ENCODE measurements at places on chromosomes 4 and X. TPM values are rescaled to one million over a fixed set of nuclear protein-coding genes. Genes with fewer than 3 reads are reported as not detected.

GRCh38 chr4:22712529-22712928 lies 19.8 kb downstream of the GBA3 start:
- DNase-seq = no peak

UTP3 gene
- 25.4 TPM for total RNA-seq

- DNase-seq = no peak
Observed at GRCh38 chr4:143424276-143424675, 87.6 kb downstream of the GAB1 start.

GRCh38 chr4:159434871-159435241 lies 332.0 kb downstream of the RAPGEF2 start:
- DNase-seq = no peak

GRCh38 chrX:85964744-85965143 lies 82.6 kb downstream of the CHM start:
- no peak for DNase-seq

DNA sequence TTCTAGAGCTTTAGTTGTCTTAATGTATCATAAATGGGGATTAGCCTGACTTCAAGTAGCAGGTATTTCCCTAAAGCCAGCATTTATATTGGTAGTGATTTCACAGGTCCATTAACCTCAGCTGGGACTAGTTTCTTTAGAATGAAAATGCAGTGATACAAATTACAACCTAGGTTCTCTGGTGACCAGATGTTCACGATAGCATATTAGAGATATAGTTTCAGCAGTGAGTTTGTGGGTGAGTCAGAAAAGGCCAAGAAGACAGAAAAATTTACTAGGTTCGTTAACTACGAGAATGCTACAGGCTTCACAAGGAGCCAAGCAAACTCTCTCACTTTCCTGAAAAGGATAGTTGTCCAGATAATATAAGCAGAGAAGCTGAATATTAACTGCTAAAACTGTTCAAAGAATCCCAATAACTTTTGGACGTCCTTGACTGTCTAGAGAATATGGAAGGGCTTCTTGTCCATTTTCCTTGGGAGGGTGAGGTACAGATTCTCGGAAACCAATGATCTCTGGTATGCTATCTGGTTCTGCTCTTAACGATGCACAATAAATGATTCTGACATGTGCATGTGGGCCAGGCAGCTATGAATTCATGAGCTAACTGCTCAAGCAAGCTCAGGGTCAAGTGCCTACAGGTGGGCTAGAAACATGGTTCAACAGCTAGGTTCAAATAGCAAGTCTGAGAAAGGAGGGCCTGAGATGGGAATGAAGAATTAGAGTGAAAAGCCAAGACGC lies 6.0 kb upstream of the SPCS3 start:
- no peak for DNase-seq

- no peak for DNase-seq
Observed at GRCh38 chr4:112377171-112377570, 80.0 kb downstream of the ALPK1 start.

DNA sequence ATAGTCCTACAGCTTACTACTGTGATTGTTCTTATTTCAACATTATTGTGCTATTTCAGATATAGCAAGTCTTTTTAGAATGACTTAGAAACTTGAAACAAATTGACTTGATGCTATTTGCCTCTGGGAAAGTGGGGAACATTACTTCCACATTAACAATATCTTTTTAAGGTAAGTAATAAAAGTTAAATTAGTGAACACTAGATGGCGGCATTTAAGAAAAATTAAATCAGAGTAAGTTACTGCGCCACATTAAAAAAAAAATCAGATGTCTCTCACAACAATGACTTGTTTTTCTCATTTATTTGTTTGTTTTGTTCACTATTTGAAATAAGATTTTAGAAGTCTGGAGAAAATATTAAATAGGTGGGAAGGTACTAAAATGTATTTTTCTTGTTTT lies 1026.9 kb upstream of the SLIT2 start:
- DNase-seq = no peak

FRG2 gene
- not detected for total RNA-seq

GRCh38 chr4:15836362-15836761 lies 58.2 kb downstream of the CD38 start:
- DNase-seq = no peak

GRCh38 chr4:153731239-153731638 lies 28.6 kb downstream of the RNF175 start:
- DNase-seq = no peak

TLR6 gene
- total RNA-seq = 0.47 TPM

- no peak for DNase-seq
Observed at GRCh38 chr4:8860892-8861575, 10.6 kb downstream of the HMX1 start.

CTAG2 gene
- 17.3 TPM for total RNA-seq

DNA sequence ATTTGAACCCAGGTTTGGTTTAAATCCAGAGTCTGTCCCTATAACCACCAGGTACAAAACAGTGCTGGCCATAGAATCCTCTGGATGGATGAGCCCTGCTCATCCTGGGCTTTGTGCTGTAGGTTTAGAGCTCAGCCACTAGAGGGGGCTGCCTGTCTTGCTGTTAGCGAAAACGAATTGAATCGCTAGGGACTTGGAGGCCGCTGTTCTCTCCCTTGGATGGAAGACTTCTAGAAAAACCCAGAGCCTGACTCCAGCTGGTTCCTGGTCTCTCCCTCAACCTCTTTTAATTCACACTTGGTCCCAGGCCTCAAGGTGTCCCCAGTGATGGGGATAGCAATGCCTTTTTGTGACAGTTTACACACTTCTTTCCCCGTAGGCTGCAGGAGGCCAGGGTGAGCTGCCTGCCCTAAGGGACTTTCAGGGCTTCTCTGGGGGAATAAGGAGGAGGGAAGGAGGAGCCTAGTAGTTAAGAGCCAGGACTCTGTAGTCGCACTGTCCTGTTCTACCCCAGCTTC lies 8.7 kb downstream of the RIPPLY1 start:
- DNase-seq = peak; percentile 65

- no peak for DNase-seq
Observed at GRCh38 chrX:38919202-38919601, 117.9 kb downstream of the MID1IP1 start.

- DNase-seq = no peak
Observed at GRCh38 chrX:13203271-13203670, 116.6 kb downstream of the ATXN3L start.

- DNase-seq = no peak
Observed at GRCh38 chr4:176611951-176612350, 180.8 kb downstream of the VEGFC start.

GABRA4 gene
- 0.25 TPM for total RNA-seq

- DNase-seq = no peak
Observed at GRCh38 chrX:39613482-39613995, 484.2 kb downstream of the BCOR start.

DNA sequence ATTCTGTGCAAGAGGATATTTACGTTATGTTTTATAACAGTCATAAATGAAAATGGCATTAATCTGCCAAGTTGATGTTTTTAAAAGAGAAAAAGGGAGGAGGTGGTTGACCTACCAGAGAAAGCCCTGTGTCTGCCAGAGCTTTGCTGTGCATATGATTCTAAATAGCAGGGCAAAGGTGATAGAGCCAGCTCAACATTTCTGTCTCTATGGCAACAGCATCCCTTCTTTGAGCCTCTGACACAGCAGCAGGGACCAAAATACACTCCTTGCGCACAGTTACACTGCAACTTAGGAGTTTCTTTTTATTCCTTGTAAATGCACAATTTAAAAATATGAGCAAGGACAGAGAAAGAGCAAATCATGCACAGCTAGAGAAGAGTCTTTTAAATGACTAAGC lies 133.3 kb upstream of the RAI2 start:
- no peak for DNase-seq

OGT gene
- total RNA-seq = 154 TPM

DNA sequence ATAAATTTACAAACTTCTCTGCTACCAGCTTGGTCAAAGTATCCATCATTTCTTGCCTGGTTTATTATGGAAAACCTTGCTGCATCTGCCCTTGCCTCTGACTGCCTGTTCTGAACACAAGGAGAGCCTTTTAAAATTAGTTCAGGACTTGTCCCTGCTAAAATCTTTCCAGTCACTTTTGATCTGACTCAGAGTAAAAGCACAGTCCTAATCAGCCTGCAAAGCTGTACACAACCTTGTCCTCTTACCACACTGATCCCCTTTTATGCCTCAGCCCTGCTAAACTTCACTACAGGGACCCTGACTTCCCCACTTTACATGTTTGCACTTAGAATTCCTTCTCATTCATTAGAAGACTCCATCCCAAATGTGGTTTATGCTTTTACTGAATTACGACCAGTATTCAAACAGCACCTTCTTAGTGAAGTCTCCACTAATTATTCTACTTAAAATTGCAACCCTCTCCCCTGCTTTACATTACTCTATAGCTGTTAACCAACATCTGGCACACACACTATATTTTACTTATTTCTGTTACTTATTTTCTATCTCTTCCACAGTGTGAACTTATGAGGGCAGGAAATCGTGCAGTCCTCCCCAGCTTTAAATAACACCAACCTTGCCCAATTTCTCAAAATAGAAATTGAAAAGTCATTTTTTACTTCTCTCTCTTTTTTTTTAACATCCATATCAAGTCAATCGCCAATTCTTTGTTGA lies 6.3 kb downstream of the GABRA4 start:
- DNase-seq = no peak

SPATA18 gene
- total RNA-seq = 139 TPM

DNA sequence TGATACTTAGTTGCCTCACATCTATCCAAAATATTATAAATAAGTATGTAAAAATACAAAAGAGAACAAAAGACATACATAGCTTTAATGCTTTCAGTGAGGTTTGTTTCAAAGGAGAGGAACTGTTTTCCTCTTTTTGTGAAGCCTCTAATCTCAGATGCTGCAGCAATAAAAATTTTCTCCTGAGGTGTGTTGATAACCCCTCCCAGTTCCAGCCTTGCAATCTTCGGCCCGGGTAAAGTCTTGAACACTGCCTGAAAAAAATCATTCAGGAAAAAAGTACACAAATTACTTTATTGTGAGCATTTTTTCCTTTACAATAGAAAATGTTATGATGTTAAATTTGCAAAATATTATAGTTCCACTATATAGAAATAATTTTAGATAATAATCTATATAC lies 8.8 kb downstream of the BBS7 start:
- no peak for DNase-seq

- DNase-seq = no peak
Observed at GRCh38 chr4:115042496-115042895, 70.9 kb downstream of the NDST4 start.

NELFA gene
- total RNA-seq = 77.9 TPM

KANTR gene
- total RNA-seq = 39.3 TPM

GRCh38 chrX:132561483-132561882 lies 72.6 kb upstream of the MBNL3 start:
- no peak for DNase-seq

- DNase-seq = no peak
Observed at GRCh38 chr4:76407440-76408119, 13.4 kb downstream of the CCDC158 start.

DNA sequence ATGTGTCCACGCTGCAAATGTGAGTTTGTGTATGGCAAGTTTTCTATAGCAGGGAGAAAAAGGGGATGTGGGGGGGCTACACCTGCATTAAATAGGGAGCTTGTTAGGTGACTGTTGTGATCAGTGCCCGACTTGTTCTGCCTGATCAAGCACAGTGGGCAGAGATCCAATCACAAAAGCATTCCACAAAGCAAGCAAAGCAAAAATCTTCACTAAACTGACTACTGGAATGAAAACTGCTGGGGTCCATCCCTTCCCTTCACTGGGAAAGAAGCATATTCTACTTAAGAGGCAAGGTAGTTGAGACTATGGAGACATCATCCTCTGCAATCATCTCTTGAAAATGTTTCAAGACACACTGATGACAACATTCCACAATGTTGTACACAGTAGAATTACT lies 5.2 kb downstream of the IRS4 start:
- no peak for DNase-seq

DNA sequence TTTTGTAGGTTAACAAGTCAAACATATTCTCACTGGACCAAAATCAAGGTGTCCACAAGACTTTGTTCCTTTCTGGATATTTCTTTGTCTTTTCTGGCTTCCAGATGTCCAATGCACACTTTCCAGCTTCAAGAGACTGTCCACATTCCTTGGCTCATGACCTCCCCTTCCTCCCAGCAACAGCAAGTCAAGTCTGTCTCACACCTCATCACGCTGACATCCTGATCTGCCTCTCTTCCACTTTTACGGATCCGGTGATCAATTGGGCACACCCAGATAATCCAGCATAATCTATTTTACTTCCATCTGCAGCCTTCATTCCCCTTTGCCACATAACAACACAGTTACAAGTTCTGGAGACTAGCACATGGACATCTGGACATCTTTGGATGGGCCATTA lies 9.6 kb downstream of the TIFA start:
- DNase-seq = no peak

- no peak for DNase-seq
Observed at GRCh38 chr4:8170341-8170740, 11.7 kb upstream of the ABLIM2 start.

VSIG4 gene
- 19.9 TPM for total RNA-seq

UCP1 gene
- total RNA-seq = 0.79 TPM

DNA sequence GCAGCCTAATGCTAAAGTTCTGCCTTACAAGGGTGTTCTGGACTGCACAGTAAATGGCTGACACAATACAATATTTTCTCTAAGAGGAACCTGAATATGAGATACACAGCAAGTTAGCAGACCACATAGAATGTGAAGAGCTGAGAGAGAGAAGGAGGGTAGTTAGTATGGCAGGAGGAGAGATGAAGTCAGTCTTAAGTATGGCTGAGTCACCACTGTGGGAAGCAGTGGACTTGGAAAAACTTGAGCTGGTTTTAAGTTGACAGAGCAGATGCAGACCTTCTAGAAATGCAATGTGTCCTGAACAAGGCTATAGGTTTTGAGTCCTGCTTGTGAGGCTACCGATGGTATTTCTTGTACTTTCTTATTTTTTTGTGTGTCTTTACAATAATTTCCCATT lies 172.5 kb downstream of the SH2D1A start:
- DNase-seq = no peak

ALB gene
- total RNA-seq = 5.0 TPM

- no peak for DNase-seq
Observed at GRCh38 chr4:155047755-155048154, 160.7 kb upstream of the NPY2R start.

- DNase-seq = peak; percentile 17
Observed at GRCh38 chrX:136768469-136769084, 12.2 kb downstream of the ARHGEF6 start.

GRCh38 chr4:170014359-170015011 lies 11.7 kb downstream of the MFAP3L start:
- no peak for DNase-seq

PPP1R2C gene
- 20.1 TPM for total RNA-seq

DNA sequence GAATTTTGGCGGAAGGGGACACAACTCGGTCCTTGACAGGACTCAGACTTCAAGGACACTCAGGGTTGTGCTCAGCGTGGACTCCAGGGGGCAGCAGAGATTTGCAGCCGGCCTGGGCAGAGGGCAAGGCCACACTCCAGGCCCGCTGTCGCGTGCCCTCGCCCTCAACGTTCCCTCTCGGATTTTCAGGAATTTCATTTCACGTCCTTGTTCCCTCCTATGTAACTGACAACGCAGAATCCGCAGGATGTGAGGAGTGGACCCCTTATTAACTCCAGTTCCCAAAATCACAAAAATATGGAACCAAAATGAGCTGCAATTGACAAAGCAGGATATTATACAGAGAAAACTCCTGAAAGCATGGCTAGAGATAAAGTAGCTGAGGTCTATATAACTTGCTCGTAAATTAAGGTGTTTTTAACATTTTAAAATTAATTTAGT lies 21.0 kb upstream of the DCTD start:
- DNase-seq = peak; percentile 77

CCDC110 gene
- total RNA-seq = 78.1 TPM

GRCh38 chrX:153966841-153967535 lies 4.6 kb downstream of the HCFC1 start:
- DNase-seq = no peak

GRCh38 chr4:40182001-40182400 lies 14.8 kb upstream of the RHOH start:
- no peak for DNase-seq

All from testis (tissue), 5 donors.